ENCODE measurements at places on chromosomes 6 and 20. TPM values are rescaled to one million over a fixed set of nuclear protein-coding genes. Genes with fewer than 3 reads are reported as not detected.

GRCh38 chr20:37316116-37316774 is 26.8 kb downstream of the MANBAL start:
- H3K36me3 ChIP-seq, result no peaks in the 10 kb centered on the region
- no peak for DNase-seq
- H3K4me1 ChIP-seq, result peaks cover 21% of the 10 kb centered on the region
- no peaks in the 10 kb centered on the region for H3K27me3 ChIP-seq

DNA sequence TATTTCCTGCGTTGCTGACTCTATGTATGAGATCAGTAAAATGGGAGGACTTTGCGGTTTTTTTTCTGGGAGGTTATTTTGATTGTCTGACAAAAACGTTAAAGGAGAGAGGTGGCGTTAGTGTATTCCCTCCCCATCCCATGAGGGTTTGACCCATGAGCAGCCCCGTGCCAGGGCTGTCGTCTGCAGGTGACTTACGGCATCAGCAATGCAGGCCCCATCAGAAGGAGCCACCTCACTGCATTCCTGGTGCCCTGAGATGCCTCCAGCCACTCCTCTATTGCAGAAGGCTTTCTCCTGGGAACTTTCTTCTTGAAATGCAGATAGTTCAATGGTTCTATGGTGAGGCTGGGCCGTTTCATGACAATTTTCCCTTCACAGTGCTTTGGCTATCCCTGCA is 149.3 kb downstream of the TTLL2 start:
- H3K36me3 ChIP-seq, result no peaks in the 10 kb centered on the region
- no peak overlapping the region for H3K27ac ChIP-seq
- no peaks in the 10 kb centered on the region for H3K27me3 ChIP-seq
- H3K4me3 ChIP-seq, result no peak overlapping the region
- DNase-seq, result no peak
- no peaks in the 10 kb centered on the region for H3K4me1 ChIP-seq

DNA sequence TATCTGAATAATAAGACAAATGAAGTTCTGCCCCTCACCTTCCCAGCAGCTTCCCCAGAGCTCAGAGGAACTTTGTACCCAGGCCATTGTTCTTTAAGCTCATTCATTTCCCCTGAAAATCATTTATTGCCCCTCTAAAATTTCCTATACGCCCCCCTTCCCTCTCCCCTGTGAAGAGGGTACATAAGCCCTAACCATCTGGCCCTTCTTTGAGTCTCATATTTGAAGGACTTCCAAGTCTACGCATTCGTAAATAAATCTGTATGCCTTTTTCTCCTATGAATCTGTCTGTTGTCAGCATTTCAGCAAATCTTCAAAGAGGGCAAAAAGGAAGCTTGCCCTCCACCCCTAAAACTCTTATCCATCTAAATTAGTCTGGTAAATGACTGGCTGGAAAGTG is 73.1 kb upstream of the DST start:
- H3K27ac ChIP-seq, result no peak overlapping the region
- no peak for DNase-seq
- H3K4me1 ChIP-seq, result no peaks in the 10 kb centered on the region
- H3K36me3 ChIP-seq, result no peaks in the 10 kb centered on the region
- no peak overlapping the region for H3K4me3 ChIP-seq
- no peaks in the 10 kb centered on the region for H3K27me3 ChIP-seq

DNA sequence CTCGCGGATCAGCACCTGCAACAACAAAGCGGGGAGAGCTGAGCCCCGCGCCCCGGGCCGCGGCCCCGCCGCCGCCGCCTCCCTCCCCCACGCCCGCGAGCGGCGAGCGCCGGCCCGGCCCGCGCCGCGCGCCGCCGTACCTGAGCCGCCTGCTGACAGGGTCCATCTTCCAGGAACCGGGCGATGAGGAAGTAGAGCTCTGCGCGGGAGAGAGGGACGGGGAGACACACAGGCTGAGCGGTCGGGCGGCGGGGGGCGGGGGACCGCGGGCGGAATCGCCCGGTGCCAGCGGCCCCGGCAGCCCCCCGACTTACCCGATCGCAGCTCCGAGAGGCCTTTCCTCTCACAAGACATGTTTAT is 359 bp downstream of the PHIP start:
- peak overlapping the region; percentile 90 for H3K4me3 ChIP-seq
- no peak for DNase-seq
- H3K36me3 ChIP-seq, result no peaks in the 10 kb centered on the region
- peak overlapping the region; percentile 98 for H3K27ac ChIP-seq

TMEM217 gene
- total RNA-seq, result 0.66 TPM

ZNF334 gene
- 0.96 TPM for total RNA-seq

DNA sequence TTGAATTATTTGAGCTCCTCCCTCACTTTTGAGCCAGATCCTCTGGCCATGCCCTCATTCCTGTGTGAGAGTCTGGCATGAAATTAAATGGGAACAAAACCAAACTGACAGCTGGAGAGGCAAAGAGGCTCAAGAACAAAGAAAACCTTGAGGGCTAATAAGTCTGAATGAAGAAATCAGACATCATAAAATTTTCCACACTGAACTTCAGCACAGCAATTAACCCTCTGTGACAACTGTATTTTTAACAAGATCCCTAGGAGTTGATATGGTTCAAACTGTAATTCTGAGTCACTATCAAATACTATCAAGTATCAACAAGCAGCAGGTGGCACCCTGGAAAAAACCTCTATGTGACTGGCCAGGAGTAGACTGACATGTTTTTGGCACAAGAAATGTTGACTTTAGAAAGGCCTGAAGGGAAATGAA is 109.4 kb upstream of the EMILIN3 start:
- H3K27me3 ChIP-seq, result no peaks in the 10 kb centered on the region
- no peak overlapping the region for H3K4me3 ChIP-seq
- no peak for DNase-seq
- no peaks in the 10 kb centered on the region for H3K36me3 ChIP-seq
- peak overlapping the region; percentile 28 for H3K27ac ChIP-seq
- peaks cover 6% of the 10 kb centered on the region for H3K4me1 ChIP-seq

TCP11 gene
- total RNA-seq, result not detected

IMPG1 gene
- not detected for total RNA-seq

ENPP4 gene
- total RNA-seq, result 18.2 TPM

DNA sequence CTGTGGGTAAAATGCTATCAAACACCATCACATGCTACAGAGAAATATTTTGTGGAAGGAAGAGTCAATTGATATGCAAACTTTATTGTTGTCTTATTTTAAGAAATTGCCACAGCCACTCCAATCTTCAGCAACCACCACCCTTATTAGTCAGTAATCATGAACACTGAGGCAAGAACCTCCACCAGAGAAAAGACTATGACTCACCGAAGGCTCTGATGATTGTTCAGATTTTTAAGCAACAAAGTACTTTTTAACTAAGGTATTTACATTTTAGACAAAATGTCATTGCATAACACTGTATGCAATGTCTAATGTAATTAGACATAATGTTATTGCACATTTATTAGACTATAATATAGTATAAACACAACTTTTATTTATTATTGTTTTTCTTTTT is 26.2 kb upstream of the MMP24 start:
- H3K36me3 ChIP-seq, result no peaks in the 10 kb centered on the region
- H3K27ac ChIP-seq, result no peak overlapping the region
- no peak for DNase-seq
- no peaks in the 10 kb centered on the region for H3K4me1 ChIP-seq
- no peaks in the 10 kb centered on the region for H3K27me3 ChIP-seq

DNA sequence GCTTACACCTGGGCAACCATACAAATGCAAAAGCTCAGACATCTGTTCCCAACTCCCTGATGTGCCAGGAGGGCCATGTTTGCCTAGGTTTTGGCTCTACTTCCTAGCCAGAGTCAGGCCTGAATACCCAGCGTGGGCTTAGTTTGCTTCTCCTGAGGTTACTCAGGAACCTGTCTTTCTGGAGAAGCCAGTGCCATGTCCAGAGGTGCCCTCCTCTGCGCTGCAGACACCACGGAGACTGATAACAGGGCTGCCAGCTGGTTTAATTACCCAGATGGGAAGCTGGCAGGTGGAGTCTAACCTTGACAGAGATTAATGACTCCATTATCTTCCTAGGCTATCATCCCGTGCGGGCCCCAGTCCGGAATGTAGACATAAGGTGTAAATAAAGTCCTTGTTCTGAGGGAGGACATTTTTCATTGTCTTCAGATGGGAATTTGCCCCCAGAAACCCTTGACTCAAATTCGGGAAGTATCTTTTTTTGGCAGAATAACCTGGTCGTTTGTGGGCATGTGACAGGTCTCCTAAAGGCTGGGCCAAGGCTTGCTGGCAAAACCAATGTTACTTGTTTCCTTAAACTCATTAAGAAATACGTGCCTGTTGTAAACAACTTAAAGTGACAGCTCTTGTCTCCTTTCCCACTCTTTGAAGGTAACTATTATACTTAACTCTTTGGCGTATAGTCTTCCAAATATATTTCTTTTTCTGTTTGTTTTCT is 29.2 kb upstream of the ZNFX1 start:
- peak; percentile 34 for DNase-seq
- no peaks in the 10 kb centered on the region for H3K27me3 ChIP-seq
- H3K4me3 ChIP-seq, result no peak overlapping the region
- H3K4me1 ChIP-seq, result no peaks in the 10 kb centered on the region

GRCh38 chr20:24357931-24358330 is 111.5 kb upstream of the SYNDIG1 start:
- DNase-seq, result no peak
- no peaks in the 10 kb centered on the region for H3K4me1 ChIP-seq
- no peaks in the 10 kb centered on the region for H3K36me3 ChIP-seq
- no peaks in the 10 kb centered on the region for H3K27me3 ChIP-seq
- no peak overlapping the region for H3K4me3 ChIP-seq

GRCh38 chr6:113329942-113330635 is 527.1 kb upstream of the MARCKS start:
- H3K36me3 ChIP-seq, result no peaks in the 10 kb centered on the region
- no peaks in the 10 kb centered on the region for H3K4me1 ChIP-seq
- H3K27ac ChIP-seq, result no peak overlapping the region
- DNase-seq, result no peak
- no peaks in the 10 kb centered on the region for H3K27me3 ChIP-seq

- no peak overlapping the region for H3K4me3 ChIP-seq
- no peaks in the 10 kb centered on the region for H3K27me3 ChIP-seq
- H3K27ac ChIP-seq, result peak overlapping the region; percentile 68
- no peaks in the 10 kb centered on the region for H3K36me3 ChIP-seq
Measured at GRCh38 chr6:43723737-43724295, 36.2 kb upstream of the MRPS18A start.

DNAH8 gene
- total RNA-seq, result under 0.01 TPM

ALDH8A1 gene
- total RNA-seq, result 0.80 TPM
